Lower leg skin (tissue), 4 donors: ENCODE measurements at places on chromosomes 3 and 15.

DNA sequence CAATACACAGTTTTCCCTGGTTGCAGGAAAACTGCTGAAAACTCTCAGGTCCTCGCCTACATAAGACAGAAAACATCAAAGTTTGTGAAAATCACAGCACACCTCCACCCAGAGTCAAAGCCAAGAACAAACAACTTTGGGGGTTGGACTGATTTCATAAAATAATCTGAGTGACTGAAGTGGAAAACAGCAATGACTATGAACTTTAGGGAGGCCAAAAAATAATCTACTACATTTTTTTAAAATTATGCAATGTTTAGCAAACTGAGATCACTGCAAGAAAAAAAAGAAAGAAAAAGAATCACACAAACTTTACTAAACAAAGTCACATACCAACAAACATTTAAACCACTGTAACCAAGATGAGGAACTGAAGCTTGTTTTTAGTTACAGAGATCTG lies 15.9 kb upstream of the FOXP1 start:
- DNase-seq = no peak

DNA sequence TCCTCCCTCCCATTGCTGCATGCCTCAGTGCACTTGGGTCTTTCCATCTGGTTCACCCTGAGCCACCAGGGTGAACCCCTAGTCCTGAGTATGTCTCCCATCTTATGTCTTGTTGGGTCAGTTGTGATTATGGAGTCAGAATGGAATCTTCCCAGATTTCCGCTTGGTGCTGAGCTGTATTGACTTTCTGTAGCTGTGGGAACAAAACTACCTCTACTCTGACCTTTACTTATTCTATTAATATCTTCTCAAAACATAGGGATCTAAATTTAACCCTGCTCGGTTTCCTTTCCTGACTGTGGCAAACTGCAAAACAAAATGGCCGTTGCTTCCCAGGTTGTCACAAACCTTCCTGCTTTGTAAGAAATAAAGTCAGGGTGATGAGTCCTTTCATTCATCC lies 295.8 kb upstream of the LYSMD4 start:
- no peak for DNase-seq

GRCh38 chr3:183626877-183627594 lies 8.4 kb upstream of the KLHL24 start:
- no peak for DNase-seq

GRCh38 chr3:194675081-194675640 lies 3.2 kb upstream of the LSG1 start:
- DNase-seq = no peak

DNA sequence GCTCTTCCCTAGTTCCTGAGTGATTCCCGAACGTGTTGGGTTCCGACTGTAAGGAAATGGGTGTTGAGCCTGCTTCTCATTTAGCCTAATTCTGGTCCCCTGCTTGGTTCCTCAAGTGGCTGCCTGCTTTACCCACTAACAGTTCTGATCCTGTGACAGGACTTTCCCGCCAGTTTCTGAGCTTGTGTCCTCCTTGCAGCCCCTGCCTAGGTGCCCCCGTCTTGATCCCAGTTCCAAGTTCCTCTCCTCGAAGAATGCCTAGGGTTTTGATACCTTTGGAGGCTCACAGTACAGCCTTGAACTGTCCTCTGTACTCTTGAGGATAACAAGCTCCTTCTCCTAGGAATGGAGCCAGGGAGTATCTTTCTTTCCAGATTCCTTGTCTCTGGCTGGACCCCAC lies 12.0 kb upstream of the RASGRF1 start:
- peak; percentile 54 for DNase-seq

GRCh38 chr3:130779486-130779885 lies 32.9 kb upstream of the PIK3R4 start:
- no peak for DNase-seq

DNA sequence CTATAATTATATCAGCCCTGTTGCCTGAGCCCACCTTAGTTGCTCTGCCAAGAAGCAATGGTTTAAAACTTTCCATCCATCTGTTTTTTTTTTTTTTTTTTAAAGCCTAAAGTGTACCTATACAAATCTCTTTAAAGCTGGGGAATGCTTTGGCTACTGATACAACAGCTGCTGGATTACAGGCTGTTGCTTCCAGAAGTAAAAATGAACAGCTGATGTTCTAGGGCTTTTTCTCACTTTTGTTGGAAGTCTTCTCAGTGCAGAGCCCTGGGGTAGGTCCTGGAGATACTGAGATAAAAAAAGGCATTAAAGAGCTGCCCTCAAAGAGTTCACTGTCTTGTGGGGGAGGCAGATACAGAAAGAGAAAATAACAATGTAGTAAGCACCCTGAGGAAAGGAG lies 218.1 kb downstream of the NLGN1 start:
- no peak for DNase-seq

GRCh38 chr3:138135146-138135832 lies 3.1 kb upstream of the A4GNT start:
- DNase-seq = no peak

GRCh38 chr3:38604246-38604645 lies 45.2 kb downstream of the SCN5A start:
- DNase-seq = no peak

- no peak for DNase-seq
These were observed 24.6 kb upstream of the SLC6A6 start for GRCh38 chr3:14377838-14378169.

DNA sequence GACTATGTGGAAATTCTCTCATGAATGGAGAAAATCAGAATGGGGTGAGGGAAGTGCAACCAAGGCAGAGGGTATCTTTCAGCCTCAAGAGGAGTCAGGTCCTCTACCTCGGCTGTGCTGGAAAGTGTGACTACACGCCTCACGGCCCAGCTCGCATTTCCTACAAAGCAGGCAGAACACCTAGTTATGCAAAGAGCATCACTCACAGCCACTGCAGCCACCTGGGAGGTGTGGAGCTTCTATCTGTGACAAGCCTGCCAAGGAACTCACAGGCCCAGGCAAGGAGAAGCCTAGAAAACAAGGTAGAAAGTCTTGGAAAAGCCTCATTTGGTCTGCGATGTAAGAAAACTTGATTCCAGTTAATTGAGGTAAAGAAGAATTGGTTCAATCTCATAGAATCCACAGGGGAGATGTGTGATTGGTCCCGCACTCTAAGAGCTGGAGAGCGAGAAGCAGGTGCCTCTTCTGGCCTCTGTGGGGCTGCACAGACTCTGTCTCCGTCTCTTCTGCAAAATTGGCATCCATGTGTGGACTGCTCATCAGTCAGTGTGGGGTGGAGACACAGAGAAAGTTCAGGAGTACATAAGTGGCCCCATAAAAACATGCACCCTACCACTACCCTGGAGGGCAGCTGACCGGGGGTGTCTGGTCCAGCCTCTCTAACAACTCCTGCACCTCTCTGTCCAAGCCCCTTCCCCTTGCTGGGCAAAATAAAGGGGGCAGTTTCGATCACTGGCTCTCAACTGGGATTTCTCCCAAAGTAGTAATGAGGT lies 76.8 kb downstream of the TAMM41 start:
- no peak for DNase-seq

DNA sequence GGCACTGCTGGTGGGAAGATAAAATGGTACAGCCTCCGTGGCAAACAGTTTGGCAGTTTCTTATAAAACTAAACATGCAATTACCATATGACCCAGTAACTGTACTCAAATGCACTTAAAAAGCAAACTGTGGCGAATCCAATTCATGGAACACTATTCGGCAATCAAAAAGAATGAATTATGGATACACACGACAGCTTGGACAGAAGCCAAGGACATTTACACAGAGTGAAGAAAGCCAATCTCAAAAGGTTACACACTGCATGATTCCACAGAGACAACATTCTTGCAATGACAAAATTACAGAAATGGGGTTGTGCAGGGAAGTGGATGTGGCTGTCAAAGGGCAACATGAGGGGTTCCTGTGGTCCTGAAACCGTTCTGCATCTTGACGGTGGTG lies 122.1 kb upstream of the IQSEC1 start:
- no peak for DNase-seq

DNA sequence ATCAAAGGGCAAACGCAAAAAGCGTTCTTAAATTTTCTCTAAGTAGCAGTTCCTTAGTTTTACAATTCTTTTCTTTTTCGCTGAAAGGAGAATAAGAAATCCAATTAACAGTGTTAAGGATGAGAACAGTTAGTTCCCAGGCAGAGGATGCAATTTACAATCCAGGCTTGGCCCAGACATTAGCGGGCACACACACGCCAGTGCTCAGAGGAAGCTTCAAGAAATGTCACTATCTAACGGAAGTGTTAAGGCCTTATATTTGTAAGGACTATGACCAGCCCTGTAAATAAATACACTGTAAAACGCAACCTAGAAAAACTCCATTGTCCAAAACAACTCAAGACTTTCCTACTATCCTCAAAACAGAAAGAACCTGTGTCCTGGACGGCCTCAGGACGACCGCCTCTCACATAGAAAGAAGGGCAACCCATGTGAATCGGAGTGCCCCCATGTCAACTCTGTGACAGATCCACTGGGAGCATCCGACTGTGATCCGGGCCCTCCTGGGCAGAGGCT lies 1.3 kb downstream of the ACAP2 start:
- DNase-seq = no peak

DNA sequence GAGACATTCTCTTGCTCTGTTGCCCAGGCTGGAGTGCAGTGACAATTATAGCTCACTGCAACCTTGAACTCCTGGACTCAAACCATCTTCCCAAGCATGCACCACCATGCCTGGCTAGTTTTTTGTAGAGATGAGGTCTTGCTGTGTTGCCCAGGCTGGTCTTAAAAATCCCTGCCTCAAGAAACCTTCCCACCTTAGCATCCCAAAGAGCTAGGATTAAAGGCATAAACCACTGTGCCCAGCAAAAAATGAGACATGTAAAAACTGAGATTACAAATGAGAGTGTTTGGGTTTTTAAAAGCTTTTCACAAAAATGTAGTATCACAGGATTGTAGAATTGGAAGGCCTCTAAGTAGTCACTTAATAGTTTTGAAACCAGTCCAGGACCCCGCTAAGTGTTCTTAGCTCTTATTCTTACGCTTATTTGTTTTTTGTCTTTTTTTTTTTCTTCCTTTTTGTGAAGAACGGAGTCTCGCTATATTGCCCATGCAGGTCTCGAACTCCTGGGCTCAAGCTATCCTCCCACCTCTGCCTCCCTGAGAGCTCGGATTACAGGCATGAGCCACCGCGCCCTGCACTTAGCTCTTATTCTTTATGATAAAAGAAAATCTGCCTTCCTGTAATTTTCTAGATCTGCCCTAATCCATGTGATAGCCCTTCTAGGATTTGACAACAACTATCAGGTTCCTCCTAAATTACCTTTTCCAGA lies 31.5 kb downstream of the KLHL18 start:
- no peak for DNase-seq

GRCh38 chr15:90598679-90599078 lies 69.0 kb downstream of the CRTC3 start:
- peak; percentile 70 for DNase-seq

GRCh38 chr3:198076722-198077308 lies 116.8 kb downstream of the LMLN start:
- DNase-seq = no peak

DNA sequence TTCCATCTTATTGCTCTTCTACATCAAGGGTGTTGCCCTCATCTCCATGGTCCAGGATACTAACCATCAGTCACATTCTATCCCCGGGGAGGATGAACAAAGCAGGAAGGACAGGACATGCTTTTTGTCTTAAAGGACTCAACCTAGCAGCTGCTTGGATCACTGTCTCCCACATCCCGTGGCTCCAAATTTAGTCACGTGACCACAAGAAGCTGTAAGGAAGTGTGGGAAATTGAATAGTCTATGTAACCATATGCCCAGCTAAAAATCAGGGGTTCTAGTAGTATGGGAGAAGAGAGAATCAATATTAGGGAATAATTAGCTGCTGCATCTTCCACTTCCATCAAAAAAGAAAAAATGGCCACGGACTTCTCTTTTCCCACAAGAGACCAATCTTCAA lies 18.2 kb upstream of the CMSS1 start:
- no peak for DNase-seq

- no peak for DNase-seq
These were observed 354.8 kb upstream of the DNAJC19 start for GRCh38 chr3:181344331-181344730.

GRCh38 chr3:85881833-85882393 lies 923.1 kb downstream of the CADM2 start:
- no peak for DNase-seq

DNA sequence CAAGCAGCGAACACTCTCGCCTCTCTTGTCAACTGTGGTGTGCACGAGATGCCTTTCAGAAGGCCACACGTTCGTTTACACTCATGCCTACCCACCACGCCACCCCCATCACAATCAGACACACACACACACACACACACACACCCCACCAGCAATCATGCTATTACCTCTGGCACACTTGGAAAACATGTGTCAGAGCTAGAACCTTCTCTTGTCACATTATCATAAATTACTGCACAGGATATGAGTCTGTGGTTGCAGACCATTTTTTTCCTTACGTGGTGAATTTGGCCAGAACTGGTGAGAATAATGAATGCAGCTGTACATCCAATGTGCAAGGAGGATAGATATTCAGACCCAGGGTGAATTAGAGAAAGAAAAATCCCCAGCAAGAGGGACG lies 52.4 kb downstream of the TRIM69 start:
- DNase-seq = no peak

DNA sequence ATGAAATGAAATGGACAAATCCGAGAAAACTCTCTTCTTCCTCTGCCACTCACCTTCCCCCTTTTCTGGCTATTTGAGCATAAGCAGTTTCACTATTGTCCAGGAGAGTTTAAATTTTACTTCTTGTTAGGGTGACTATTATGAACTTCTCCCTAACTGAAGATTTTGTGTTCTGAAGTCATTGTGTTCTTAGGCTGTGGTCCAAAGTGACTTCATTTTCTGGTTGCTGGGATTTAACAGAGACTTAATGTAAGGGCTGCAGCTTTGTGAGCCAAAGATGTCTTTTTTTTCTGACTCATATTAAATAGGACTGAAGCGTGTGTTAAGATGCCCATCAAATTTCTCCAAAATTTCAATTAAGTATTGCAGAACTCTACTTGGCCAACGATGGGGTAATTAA lies 46.5 kb upstream of the FSTL1 start:
- DNase-seq = no peak

GRCh38 chr15:64315216-64315615 lies 40.8 kb downstream of the CSNK1G1 start:
- no peak for DNase-seq

DNA sequence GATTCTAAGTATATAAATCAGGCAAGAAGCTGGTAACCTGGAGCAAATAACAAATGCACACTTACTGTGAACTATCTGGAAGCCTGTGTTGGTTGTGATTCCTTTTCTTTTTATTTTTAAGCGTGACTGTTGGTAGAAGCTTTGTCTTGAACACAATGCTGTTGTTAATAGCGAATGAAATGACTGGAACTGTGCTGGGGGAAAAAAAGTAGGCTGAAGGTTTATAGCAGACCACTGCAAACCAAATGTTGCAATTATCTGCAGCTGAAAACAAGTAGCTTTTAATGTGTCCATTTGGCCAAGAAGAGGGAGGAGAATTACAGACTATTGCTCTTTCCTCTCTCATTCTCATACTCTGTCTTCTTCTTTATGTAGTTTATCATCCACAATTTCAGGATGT lies 184.5 kb upstream of the DNAJC19 start:
- no peak for DNase-seq

DNA sequence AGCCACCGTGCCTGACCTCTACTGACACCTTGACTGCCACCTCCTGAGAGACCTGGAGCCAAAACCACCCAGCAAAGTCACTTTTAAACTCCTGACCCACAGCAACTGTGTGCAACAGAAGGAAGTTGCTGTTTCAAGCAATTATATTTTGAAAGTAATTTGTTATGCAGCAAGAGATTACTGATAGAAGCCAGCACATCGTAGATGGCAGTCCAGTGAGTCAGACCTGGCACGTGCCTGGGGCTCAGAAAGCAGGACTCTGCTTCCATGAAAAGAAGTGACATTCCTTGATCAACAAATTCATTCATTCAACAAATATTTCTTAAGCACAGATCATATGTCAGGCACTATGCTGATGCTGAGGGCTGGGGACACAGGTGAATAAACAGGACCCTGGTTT lies 5.7 kb upstream of the CSPG4 start:
- peak; percentile 67 for DNase-seq
